NCI-H1092 treated with DMSO at 0.1 percent for 48 hours (cell line): ENCODE measurements at places on chromosomes 5 and 9.

DNA sequence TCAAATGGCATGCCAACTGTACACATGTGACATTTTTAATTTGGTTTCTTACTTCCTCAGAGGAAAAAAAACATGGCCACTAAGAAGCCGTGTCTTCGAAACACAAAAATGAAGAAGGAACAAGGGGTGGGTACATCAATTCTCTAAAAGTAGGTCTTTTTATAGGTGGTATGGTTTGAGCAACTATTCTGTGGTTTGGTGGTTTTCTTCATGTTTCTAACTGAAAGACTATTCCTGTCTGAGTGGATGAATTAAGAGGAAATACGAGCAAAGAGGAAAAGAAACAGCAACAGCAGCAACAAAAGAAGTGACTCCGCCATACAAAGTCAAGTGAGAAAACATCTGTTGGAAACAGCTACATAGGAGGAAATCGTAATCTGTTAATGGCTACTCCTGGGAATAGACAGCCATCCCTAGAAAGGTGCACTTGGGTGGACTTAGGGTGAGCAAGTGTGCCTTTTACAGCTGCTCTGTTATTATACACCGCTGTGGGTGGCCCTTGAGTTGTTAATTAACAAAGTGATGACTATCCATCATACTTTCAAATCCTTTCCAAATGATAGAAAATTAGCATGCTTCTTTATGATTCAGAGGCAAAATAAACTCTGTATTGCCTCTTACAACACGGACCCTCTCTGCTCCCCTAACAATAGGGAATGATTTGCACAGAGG is 575.8 kb downstream of the TLE1 start:
- peak; percentile 92 for DNase-seq

- no peak for DNase-seq
These were observed 49.6 kb upstream of the SMIM32 start for GRCh38 chr5:136242611-136243010.

- DNase-seq: no peak
These were observed 33.9 kb upstream of the FOXB2 start for GRCh38 chr9:76985581-76985980.

DNA sequence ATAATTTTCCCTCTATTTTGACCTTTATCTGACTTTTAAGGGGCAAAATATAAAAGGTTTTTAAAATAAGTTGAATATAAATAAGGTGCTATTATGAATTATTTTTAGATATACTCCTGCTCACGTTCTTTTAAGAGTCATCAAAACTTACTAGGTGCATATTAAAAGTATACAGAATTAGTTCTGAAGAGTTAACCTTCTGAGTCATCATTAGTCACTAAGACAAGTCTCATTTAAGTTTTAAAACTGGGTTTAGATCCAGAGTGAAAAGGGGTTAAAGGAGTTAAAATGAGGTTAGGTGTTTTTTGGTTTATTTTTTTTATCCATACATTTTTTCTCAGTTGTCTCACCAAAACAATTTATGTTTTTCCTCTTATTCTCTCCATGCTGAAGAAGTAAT is 41.7 kb downstream of the SMIM15 start:
- DNase-seq: no peak

- no peak for DNase-seq
These were observed 80.5 kb upstream of the HSPA9 start for GRCh38 chr5:138655530-138656190.

DNA sequence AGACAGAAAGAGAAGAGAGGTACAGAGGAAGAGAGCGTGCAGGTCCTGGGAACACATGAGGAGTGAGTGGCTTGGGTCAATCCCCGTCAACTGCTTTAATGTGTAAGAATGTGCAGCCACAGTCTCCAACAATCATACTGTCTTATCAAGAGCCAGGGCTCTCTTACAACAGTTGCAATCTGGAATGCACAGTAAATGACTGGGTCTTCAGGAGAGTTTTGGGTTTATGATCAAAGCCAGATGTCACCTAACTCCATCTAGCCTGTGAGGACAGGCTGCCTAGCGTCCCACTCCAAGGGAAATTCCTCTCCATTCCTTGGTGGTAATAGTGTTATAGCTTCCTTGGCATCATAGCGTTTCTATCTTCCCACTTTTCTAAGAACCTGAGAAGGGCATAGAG is 75.0 kb upstream of the TRIO start:
- DNase-seq: no peak

GRCh38 chr9:100108559-100108958 is 9.5 kb downstream of the INVS start:
- DNase-seq: peak; percentile 3

- no peak for DNase-seq
These were observed 18.7 kb downstream of the ECM2 start for GRCh38 chr9:92517046-92517445.

GRCh38 chr9:106753155-106753671 is 109.8 kb upstream of the ZNF462 start:
- DNase-seq: no peak

DNA sequence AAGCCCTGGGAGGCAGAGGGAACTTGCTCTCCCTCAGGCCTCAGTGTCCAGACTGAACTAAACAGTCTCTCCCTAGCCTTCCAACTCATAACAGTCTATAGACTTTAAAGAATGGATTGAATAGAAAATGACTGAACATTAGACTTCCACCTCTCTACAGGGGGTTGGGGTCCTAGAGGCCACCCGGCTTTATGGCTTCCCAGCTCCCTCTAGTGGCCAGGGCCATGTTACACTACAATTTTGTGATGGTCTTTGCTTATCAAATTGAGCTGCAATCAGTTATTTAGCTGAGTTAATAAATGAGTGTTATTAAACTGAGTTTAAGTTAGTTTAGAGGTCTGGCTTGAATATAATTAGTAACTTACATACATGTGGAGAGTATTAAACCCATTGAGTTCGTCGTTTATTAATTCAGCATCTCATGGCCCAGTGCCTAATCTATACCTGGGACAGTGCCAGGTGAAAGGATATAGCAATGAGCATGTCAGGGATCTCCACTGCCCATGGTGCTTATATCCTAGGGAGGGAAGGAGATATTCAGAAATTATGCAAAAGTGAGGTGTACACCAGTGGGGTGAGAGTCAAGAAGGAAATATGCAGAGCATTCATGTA is 105.2 kb downstream of the SH3TC2 start:
- DNase-seq: peak; percentile 11

DNA sequence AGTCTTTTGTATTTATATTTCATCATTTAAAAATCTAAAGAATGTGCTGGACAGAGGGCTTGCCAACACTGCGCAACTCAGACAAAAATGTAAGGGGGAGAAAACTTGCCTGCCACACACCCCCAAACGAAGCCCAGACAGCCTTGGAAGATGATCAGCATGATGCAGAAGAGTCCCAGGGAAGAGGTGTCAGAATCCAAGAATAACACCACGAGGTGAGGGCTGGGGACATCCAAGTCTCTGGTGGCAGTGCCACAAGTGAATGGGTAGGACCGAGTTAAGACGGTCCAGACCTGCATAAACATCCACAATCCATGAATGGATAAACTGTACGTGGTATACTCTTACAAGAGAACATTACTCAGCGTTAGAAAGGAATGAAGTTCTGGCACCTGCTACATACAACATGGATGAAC is 10.4 kb downstream of the EPB41L4B start:
- no peak for DNase-seq

DNA sequence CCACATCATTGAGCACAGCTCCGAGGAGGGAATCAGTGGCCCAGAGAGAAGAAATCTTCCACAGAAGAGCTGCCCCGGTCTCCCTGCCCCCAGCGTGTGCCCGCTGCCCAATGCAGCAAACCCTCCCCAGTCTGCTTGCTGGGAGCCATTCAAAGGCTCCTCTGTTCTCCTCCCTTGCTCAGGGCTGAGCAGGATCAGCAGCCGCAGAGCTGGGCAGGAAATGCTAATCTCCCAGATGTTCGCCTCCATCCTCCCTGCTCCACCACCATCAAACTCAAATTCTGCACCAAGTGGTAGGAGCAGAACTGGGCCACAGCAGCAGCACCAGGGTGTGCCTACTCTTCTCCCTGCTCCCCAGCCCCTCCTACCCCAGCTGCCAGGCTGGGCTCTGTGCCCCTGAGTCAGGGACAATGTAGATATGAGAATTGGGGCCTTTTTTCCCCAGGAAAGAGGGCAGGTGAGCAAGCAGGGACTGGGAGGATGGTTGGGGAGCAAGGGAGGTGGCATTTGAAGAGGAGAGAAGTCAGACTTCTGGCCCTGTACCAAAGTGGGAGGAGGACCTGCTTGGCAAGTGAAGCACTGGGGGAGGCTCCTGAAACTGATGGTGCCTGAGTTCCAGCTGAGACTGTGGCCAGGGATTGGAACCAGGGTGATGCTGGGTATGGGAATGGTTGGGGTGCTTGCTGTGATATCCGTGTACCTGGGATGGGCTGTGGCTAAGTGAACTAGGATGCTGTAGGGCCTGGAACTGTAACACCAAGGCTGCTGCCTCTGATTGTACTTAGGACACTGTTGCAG is 1.9 kb upstream of the PCDH1 start:
- DNase-seq: no peak

GRCh38 chr9:126833710-126834345 is 26.6 kb upstream of the ZBTB34 start:
- no peak for DNase-seq

DNA sequence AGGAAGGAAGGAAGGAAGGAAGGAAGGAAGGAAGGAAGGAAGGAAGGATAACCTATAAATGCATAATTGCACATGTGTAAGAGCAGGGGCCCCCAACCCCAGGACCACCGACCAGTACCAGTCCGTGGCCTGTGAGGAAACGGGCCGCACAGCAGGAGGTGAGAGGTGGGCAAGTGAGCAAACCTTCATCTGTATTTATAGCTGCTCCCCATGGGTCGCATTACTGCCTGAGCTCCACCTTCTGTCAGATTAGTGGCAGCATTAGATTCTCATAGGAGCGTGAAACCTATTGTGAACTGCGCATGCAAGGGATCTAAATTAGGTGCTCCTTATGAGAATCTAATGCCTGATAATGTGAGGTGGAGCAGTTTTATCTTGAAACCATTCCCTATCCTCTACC is 66.1 kb downstream of the SH3RF2 start:
- no peak for DNase-seq

DNA sequence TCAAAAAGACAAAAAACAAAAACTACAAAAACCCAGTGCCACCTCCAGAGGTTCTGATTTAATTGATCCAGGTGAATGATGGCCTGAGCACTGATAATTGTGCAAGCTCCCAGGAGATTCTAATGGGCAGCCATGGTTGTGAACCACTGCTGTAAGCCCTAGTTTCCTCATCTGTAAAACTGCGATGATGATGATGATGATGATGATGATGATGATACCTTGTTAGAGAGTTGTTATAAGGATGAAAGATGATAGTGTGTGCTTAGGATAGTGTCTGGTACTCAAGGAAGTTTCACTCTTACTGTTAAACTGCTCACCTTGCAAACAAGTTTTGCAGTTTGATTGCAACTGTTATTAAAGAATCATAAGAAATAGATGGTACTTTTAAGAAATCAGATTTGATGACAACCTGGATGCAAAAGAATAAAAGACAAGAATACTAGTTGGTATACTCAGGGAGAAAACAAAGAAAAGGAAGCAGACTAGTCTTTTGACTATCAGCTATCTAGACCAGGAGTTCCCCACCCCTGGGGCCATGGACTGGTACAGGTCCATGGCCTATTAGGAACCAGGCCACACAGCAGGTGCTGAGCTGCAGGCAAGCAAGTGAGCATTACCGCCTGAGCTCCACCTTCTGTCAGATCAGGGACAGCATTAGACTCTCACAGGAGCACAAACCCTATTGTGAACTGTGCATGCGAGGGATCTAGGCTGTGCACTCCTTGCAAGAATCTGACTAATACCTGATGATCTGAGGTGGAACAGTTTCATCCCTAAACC is 98.0 kb downstream of the OR2K2 start:
- DNase-seq: no peak

DNA sequence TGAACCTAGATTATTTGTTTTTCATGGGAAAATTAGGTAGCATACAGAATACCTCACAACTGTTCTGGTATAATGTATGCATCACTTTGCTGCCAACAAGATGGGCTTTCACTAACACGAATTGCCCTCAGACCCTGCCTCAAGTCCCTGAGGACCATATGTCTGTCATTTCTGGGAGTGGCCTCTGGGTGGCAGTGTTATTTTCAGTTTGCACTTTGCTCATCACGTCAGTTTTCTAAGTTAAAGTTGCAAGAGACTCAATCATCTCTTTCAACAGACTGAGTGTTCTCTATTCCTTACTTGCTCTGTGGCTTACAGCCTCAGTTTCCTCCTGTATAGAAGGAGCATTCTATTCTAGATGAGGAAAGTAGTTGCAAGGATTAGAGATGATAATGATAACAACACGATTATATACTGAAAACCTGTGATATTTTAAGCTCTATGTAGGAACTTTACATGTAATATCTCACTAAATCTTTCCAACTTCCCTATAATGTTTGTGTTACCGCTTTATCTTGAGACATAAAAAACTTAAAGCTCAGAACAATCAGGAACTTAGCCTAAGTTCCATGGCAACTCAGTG is 55.7 kb downstream of the TSSK1B start:
- DNase-seq: peak; percentile 15

DNA sequence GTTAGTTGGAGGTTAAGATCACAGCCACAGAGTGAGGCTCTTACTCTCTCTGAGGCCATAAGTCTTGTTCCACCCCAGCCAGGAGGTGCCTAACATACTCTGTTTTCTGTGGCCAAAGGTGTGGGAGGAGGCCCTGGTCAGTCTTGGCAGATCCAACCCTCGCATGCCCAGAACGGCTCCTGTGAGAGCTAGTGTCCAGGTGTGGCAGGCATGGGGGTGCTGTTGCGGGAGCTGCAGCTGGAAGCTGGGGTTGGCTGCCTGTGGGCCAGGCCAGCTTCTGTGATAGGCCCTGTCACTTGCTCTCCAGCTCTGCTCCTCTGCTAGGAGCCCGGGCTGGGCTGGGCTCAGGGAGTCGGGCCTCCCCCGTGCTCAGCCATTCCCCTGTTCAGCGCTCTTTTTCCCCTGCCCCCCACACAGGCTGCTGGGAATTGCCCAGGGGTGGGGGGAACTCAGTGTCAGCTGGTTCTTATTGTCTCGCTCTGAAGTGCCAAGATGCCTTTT is 31.6 kb downstream of the IER5L start:
- DNase-seq: no peak

GRCh38 chr5:179265514-179266290 is 79.6 kb downstream of the ADAMTS2 start:
- DNase-seq: peak; percentile 24

DNA sequence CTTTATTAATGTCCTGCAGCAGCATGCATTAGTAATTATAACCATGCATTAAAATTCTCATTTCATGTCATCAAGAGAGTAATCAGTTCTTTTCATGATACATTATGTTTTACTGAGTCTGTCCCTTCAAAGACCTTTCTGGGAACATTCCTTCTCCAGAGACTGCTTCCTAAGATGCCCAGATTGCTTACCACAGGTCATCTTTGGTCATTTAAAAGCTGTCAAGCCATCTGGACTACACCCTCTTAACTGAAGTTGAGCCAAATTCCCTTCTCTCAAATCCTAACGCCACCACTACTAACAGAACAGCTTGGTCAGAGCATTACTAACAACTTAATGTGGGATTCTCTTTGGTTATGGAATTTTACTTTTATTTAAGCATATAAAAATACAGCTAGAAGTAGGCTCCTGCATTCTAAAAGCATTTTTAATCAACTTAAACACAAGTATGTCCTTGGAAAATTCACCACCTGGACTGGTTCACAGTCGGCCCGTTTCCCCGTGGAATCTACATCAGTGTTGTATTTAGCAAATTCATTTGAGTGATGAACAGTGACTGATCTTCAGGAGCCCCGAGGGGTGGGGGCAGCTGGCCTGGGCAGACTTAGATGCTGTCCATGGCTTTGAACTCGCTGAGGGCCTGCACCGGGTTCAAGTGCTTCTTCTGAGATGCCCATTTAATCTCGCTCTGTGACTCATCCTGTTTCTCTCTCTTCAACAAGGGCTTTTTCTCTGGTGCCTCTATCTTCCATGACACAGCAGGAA is 92.8 kb upstream of the CCDC112 start:
- DNase-seq: no peak

GRCh38 chr9:8857926-8858595 is 1058.5 kb upstream of the DMAC1 start:
- DNase-seq: peak; percentile 74
